ENCODE measurements at places on chromosomes 11 and 22.
A peak's percentile ranks its signal among the peaks of the same experiment; 100 is the strongest.

DNA sequence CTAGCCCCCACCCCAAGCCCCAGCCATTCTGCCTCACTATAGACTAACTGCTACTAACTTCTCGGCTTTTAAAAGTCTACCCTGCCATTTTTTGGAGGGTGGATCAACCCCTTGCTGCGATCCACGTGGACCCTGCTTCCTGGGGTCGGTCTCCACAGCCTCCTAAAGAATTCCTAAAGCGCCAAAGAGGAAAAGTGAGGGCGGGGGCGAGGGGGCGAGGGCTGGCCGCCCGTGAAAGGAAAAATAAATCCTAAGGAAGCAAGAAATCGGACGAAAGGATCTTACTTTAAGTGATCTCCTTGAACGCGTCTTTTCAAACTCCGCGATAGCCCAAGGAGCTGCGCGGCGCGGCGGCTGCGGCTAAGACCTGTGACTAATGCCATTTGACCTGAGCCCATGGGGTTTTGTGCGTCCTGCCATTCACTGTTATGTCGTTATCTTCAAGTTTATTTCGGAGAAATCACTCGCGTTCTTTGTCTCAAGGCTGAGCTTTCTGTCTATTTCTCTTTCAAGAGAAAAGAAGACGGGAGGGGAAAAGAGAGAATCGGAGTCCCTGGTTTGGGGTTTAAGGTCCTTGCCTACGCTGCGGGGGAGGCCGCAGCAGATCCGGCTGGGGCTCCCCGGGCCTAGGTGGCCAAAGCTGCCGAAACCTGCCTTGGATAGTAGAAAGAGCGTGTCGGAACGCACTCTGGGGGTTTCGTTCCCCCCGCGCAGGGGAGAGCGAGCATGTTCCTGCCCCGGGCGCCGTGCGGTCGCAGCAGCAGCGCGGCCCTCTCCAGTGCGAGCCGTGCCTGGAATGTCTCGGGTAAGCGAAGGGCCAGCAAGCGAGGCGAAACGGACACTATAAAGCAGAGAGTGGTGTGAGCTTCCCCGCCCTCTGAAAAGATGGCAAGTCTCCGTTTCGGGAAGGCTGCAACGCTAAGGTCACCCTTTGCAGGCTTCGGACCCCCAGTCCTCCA, 2.8 kb upstream of the DBX1 start:
- no peak for DNase-seq

- DNase-seq = no peak
Observed at GRCh38 chr11:134155946-134156865, 67.6 kb downstream of the NCAPD3 start.

GRCh38 chr22:50444663-50445062, 30.2 kb downstream of the SBF1 start:
- no peak for DNase-seq

GRCh38 chr11:22733475-22734248, 67.3 kb downstream of the GAS2 start:
- no peak for DNase-seq

DNA sequence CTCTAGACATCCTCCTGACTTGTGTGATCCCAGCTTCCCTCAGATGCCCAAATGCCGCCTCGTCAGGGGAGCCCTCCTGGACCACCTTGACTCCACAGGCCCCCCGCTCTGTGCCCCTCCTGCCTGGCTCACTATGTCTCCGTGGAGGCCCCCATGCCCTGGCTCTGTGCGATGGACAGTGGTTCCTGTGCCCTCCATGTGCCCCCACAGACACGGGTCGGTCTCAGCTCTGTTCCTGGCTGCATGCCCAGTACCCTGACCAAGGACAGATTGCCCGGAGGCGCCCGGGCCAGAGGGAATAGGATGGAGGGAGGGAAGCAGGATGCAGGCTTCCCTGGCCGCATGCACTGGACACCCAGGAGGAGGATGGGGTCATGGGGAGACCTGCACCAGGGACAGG, 1274.6 kb downstream of the BRD1 start:
- no peak for DNase-seq

DNA sequence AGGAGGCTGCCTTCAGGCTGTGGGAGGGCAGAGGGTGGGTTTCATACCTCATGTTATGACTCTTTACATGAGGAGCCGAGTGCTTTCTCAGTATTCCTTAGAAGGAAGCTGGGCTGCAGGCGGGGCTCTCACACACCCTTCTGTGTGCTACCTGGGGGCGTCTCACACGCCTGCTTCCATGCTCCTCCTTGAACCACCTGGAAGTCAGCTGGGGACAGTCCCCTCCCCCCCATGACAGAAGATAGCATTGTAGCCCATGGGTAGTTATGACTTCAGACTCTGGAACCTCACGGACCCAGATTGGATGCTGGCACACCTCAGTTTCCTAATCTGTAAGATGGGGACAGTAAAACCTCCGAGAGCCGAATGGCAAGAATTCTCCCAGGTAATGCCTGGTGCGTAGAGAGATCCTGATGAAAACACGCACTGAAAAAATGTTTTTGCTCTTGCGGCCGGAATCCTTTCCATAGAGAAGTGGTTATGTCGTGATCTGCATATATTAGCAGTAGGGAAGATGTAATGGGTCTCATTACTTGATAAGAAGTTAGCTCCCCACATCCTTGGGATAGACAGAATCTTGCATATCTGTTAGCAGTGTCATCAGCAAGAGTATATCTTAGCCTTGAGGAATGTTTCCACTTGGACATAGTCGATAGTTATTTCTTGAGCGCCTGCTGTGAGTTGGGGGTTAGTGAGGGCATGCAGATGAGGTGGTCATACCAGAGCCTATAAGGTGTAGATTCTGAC, 4.9 kb downstream of the DAGLA start:
- no peak for DNase-seq

- DNase-seq = peak; percentile 36
Observed at GRCh38 chr11:35237860-35238715, 99.1 kb downstream of the CD44 start.

GRCh38 chr11:19719960-19720359, 7.3 kb downstream of the NAV2 start:
- DNase-seq = peak; percentile 68

All from midbrain (tissue), 1 donor.